ENCODE measurements at places on chromosomes 12 and 14.

GRCh38 chr12:67315661-67316060 lies 46.5 kb downstream of the CAND1 start:
- DNase-seq = no peak

- no peak for DNase-seq
Observed at GRCh38 chr12:111454716-111455447, 49.2 kb downstream of the SH2B3 start.

GRCh38 chr12:123916729-123917128 lies 55.9 kb downstream of the CCDC92 start:
- peak; percentile 46 for DNase-seq

DNA sequence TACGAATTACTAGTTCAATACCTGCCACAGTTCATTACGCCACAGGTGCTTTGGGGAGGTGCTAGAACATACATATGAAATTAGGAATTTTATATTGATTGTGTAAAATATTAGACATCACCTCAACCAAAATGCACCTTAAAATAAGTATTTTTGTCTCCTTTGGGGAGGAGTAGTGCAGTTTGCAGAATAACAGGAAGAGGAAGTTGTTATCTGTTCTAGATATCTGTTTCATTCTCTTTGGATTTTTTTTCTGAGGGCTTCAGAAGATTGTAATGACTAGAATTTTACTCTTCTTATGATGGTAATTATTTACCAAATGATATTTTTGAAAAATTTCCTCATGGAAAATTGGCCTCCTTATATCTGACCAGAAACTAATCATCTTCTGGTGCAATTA lies 9.9 kb upstream of the GYS2 start:
- DNase-seq = no peak

DNA sequence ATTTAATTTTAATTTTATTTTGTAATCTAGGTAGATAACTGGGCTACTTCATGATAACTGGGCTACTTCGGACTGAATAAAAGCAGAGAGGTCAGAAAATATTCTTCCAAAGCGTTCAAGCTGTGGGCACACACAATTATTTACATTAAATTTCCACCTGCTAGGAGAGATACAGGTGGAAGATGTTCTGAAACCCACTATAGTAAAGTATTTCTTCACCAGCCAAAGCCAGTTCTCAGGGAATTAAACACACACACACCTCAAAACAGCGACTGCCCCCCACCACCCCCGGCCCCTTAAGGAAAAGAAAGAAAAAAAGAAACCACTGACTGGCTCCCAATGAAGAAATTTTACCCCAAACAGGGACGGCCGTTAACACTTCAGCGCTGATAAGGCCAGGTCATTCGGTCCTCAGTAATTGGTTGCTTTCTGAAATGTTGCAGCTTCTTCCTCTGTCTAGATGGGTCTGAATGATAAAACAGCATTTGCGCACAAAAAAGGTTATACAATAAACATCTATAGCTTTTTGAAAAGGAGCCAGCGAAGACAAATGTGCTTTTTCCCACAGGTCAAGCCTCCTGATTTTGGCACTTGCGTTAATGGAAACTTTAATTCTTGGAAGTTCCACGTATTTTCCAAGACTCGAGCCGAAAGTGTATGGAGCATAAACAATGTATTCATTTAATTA lies 771 bp upstream of the KCNJ8 start:
- DNase-seq = no peak

DNA sequence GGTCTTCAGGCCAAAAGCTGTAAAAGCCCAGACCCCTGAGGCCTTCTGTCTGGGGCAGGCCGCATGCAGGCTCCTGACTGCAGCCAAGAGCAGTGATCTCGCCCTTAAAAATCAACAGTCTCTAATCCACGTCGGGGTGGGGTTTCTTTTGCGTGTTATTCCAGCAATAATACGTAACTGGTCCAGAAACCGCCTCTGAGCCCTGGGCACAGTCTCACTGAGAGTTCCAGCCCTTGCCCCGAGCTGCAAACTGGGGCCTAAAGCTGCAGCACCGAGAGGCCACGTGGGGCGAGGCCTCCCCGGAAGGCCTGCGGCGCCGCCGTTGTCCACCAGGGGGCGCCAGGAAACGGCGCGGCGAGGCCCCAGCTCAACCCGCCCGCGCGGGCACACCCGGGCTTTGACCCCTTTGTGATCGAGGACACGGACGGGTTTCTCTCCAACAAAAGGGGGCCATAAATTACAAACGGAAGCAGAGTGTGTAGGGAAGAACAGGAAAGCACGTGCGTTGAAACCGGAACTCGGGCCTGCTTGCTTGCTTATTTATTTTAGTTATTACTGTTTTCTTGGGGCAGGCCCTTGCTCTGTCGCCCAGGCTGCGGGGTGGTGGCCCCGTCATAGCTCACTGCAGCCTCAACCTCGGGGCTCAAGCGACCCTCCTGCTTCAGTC lies 87.2 kb downstream of the NINJ2 start:
- peak; percentile 82 for DNase-seq
